Left renal pelvis (tissue), 4 donors: ENCODE measurements at places on chromosomes 1 and 21. TPM values are rescaled to one million over a fixed set of nuclear protein-coding genes. Genes with fewer than 3 reads are reported as not detected.

DNA sequence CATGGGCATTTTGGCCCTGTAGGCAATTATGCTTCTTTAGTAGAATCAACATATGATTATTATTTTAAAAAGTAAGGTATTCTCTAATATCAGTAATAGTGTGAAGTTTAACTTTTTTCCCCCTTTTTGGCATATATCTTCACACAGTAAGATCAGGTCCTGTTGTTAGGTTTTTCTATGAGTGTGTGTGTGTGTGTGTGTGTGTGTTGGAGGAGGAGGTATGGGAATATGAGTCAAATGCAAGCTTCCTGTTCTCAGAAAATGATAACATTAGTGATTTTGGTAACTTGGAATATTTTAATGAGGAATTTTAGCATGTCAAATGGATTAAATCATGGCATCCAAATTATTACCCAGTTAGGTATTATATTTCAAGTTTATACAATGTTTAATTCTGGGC is 65.8 kb upstream of the BCL10 start:
- DNase-seq, result no peak

GRCh38 chr1:68016381-68016780 is 34.0 kb downstream of the DIRAS3 start:
- no peak for DNase-seq

DNA sequence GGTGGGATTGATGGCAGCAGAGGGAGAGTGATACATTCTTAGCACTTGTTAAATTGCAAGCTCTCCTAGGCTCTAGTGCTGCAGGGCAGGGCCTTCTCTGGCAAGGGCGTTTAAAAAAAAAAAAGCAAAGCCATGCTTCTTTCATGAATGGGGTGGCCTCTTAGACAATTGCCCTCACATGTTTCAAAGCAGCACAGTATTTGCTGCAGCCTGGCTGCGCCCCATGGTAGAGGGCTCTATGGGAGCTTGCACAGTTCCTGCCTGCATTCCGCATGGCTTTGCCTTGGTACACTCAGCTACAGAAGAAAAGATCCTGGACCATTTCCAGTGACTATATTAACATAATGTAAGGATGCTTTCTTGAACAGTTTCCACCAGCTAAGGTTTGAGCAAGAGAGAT is 267.2 kb downstream of the ZNF648 start:
- no peak for DNase-seq

- DNase-seq, result no peak
Measured at GRCh38 chr21:37058261-37058660, 14.6 kb downstream of the PIGP start.

- DNase-seq, result no peak
Measured at GRCh38 chr21:31395268-31395667, 51.2 kb upstream of the TIAM1 start.

DNA sequence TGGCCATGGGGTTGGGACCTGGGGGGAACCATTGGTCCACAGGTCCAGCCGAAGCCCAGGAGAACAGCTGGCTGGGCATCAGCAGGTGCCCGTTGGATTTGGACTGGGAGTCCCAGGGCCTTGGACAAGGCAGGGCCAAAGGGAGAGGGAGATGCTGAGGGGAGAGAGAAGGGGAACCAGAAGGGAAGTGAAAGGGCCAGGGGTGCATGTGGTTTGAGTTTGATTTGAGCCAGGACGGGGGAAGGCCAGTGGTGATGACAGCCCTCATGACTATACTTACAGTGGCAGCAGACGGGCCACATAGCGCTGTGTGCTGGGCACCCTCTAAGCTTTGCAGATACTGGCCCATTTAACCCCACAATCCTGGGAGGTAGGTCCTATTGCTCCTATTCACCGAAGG is 18.8 kb downstream of the AGRN start:
- no peak for DNase-seq

The KCNA2 gene
- 0.45 TPM for polyA plus RNA-seq

The FAM151A gene
- 15.3 TPM for polyA plus RNA-seq

DNA sequence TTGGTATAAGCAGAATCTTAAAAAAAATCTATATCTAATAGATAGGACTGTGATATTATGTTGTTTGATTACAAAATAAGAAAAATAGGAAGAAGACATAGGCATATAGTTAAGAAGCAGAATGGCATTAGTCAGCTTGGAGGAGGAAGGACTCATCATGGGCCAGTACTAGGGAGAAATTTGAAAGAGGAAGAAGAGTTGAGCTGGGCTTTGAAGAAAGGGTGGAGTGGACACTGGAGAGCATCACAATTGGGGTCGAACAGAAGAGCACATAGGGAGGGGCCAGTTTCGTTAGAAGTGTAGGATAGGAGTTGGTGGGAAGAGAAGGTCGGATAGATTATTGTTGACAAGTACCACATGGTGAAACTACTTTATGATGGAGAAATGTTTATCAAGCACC is 129.3 kb downstream of the CACHD1 start:
- DNase-seq, result no peak

DNA sequence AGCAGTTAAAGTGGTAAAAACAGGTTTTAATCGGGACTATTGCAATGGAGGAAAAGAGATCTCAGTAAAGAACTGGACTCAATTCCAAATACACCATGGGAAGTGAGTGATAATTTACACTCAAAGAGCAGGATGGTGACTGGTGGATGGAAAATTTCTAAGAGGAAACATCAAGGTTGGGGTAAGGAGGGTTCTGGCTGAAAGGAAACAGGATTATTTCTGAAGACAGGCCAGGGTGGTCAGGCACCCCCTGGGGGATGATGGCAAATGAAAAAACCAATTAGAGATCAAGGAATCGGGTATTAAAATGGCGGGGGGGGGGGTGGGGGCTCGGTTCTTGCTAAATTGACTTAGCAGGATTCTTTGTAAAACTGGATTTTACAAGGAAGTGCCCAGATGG is 12.3 kb upstream of the HSD11B1 start:
- DNase-seq, result no peak

DNA sequence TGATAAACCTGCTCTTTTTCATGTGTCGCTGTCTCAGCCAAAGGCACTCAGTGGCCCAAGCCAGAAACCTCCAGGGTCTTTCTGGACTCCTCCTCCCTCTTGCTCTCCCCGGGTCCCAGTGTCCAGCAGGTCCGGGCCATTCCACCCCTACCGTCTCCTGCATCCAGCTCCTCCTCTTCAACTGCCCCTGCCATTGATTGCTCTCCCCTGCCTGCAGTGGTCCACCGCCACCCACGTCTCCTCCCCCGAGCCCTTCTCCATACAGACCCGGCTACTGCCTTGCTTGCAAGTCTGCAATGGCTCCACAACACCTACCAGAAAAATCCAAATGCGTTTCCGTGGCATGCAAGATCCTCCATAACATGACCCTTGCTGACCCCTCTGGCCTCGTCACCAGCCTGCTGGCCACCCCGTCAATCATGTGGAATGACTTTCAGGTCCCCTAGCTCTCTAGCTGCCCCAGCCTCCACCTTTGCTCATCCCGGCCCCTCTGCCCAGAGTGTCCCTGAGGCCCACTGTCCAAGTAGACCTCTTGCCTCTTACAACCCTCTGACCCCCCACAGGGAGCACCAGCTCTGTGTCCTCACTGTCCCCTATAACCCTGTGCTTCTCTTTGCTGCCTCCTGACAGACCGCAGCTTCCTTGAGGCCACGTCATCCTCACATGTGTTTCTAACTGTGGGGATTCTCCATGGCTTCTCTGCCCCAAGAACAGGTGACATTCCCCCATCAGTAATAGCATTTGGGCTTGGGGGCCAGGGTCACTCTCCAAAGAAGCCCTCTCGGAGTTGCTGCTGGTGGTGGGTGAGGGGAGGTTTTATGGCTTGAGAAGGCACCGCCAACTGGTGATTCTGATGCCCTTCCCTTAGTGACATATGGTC is 15.0 kb downstream of the CACNA1S start:
- DNase-seq, result no peak

DNA sequence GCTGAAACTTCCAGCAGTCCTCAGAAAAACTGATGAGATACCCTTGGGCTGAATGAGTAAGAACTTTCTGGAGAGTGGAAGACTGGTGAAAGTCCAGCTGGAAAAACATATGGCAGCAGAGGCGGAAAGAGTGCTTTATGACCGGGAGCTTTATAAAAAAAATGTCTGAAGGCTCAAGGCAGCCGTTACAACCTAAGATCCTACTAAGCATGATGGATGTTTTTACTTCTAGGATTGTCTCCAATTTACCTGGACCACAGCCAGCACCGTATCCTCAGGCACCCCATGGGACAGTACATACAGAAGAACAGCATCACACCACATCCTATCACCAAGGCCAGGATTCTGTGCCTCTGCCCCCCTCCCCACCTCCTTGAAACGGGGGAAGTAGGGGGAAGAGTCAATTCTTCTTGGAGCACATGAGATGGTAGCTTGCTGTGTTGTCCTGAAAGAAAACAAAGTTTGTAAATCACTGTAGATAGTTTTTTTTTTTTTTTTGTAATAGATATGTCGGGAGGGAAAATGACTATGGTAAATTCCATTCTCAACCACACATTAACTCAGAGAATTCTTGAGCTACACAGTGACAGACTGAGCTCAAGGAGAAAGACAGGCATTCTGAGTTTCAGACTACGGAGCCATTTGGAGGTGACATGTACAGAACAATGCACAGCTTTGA is 11.8 kb upstream of the IRF2BP2 start:
- DNase-seq, result no peak

DNA sequence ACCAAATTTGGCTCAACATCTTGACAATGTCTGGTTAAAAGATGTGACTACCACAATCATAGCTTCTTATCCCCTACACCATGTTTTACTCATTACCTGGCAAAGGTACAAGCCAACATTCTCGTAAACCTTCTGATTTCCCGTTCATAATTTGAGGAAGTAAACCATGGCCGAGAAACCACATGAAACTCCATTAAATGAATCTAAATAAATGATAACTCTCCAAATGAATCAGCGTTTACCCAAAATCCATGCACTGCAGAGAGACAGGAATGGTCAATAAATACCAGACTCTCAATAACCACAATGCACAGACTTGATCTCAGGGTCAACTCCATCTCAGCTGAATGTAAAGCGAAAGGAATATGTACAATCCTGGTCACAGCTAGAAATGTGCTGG is 125.2 kb downstream of the TYW3 start:
- DNase-seq, result no peak

DNA sequence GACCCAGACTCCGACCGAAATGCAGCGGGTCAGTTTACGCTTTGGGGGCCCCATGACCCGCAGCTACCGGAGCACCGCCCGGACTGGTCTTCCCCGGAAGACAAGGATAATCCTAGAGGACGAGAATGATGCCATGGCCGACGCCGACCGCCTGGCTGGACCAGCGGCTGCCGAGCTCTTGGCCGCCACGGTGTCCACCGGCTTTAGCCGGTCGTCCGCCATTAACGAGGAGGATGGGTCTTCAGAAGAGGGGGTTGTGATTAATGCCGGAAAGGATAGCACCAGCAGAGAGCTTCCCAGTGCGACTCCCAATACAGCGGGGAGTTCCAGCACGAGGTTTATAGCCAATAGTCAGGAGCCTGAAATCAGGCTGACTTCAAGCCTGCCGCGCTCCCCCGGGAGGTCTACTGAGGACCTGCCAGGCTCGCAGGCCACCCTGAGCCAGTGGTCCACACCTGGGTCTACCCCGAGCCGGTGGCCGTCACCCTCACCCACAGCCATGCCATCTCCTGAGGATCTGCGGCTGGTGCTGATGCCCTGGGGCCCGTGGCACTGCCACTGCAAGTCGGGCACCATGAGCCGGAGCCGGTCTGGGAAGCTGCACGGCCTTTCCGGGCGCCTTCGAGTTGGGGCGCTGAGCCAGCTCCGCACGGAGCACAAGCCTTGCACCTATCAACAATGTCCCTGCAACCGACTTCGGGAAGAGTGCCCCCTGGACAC is 534 bp downstream of the C1orf56 start:
- DNase-seq, result no peak

DNA sequence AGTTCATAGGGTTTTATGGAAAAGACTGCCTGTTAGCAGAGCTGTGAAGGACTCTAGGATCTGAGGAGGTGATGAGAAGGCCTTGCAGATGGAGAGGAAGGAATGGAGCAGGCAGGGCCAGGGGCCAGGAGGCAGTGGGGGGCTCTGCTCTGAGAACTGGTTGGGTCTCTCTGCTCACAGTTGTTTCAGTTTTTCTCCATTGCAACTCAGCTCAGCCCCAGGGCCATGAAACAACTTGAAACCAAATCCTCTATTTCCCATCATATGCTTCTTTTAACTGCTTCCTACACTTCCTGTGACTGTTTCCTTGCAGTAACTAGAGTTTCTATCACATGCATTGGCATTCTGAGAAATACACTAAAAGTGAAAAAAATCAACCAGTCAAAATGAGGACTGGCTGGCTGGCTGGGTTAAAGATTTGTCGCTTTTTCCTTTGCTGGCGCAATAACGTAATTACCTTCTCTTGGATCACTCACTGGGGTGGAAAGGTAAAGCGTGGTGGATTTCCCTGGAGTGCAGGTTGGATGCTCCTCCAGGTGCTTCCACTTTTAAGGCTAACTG is 172.0 kb downstream of the CDC7 start:
- no peak for DNase-seq
